ENCODE measurements at places on chromosomes 6 and 20.

GRCh38 chr20:9368893-9369292 lies 145.5 kb upstream of the LAMP5 start:
- DNase-seq: no peak

DNA sequence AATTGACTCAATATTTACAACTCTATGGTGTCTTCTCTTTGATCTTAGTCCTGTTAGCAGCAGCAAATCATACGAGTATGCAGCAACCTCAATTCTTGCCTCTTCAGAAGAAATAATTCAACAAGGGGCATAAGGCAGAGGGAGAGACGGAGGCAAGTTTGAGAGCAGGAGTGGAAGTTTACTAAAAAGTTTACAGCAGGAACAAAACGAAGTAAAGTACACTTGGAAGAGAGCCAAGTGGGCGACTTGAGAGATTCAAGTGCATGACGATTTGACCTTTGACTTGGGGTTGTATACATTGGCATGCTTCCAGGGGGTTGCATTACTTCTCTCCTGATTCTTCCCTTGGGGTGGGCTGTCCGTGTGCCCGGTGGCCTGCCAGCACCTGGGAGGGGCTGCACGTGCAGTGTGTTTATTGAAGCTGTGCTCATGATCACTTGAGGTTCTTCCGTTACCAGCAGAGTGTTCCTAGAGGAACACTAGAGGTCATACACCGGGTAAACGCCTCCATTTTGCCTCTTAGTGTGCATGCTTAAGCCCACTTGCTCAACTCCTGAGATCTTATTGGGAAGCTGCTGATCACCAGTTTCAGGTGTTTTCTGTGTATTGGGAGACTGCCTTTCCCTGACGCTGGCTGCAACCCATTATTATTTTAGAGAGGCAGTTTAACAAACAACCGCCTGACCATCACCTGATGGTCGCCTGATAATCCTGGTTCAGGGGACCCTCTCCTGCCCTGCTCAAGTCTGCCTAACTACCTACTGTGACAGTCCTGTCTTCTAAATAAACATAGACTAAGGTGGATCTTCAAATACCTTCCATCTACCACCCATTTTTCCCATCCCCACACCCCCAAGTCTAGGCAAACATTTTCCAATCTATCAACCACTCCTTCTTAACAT lies 172.4 kb upstream of the MYLIP start:
- DNase-seq: peak; percentile 5

- peak; percentile 77 for DNase-seq
Observed at GRCh38 chr6:15207923-15208322, 37.9 kb upstream of the JARID2 start.

DNA sequence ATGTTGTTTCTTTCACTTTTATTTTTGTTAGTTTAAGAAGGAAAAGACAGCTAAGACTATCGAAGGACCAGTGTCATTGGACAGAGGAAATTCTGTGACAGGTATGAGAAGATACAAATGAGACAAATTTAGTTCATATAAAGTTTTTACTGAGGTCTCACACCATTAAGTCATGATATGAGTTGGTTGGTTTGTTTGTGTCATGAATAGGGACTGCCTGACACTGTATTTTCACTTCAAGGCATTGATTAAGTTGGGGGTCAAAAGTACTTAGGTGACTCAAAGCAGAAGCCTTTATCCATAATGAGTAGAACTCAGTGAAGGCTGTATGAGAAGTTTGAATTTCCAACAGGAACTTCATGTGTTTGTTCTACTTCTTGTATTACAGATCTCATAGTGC lies 21.3 kb upstream of the HIVEP2 start:
- DNase-seq: no peak

GRCh38 chr6:39343396-39343870 lies 20.9 kb upstream of the KCNK16 start:
- no peak for DNase-seq

- peak; percentile 53 for DNase-seq
Observed at GRCh38 chr20:39835130-39835842, 853.8 kb downstream of the MAFB start.

DNA sequence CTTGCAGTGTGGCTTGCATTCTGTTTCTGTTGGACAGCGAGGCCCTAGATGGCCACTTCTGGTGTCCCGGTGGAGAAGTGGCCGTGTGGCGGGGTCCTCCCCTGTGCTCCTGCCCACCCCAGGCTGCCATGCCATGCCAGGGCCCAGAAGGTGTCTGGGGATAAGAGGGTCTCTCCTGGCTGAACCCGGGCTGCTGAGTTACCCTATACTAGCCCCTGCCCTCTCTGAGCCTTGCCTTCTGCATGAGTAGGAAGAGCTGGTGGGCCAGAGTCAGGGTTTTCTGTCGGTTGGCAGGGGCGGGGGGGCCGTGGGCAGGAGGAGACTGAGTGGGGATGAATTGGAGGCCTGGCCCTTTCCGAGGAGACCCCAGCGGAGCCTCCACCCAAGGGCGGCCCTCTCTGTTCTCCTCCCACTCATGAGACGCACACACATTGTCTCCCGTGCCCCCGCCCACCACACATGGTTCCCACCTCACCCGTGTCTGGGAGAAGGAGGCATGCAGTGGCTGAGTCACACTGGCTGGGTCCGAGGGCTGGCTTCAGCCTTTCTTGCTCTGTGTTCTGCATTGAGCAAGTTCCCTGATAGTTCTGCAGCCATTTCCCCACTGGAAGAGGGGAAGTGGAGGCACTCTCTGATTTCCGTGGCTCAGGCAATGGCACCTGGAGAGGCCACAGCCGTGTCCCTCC lies 24.6 kb downstream of the VSTM2L start:
- DNase-seq: no peak

GRCh38 chr6:169265486-169266131 lies 12.0 kb upstream of the THBS2 start:
- no peak for DNase-seq

- DNase-seq: peak; percentile 49
Observed at GRCh38 chr6:4853782-4854511, 77.7 kb downstream of the CDYL start.

GRCh38 chr20:61499859-61500554 lies 247.9 kb downstream of the CDH4 start:
- peak; percentile 76 for DNase-seq

- peak; percentile 77 for DNase-seq
Observed at GRCh38 chr20:56358070-56358469, 704 bp upstream of the FAM210B start.

DNA sequence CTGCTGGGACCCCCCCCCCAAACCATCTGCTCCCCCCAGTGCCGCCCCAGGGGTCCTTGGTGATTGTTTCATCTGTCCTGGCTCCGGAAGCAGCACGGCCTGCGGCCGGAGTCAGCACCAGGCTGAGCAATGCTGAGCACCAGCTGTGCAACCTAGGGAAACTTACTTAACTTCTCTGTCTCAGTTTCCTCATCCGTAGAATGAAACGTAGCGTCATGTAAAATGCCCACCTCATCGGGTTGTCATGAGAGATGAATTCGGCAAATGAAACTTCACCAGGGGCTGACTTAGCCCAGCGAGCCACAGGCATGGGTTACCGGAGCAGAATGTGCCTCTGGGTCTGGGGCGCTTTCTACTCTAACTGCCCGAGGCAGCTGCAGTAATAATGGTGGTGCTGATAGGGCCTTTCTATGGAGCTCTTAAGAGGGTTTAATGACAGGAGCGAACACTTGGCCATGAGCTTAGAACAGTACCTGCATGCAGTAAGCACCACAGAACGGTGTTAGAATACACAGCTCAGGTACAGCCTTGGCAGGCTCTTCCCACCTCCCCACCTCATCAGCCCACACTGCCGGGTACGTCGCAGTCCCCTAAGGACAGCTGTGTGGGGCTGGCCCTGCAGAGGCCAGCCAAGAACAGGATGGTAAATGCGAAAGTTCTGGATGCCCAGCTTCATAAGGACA lies 1.7 kb downstream of the THBS2 start:
- DNase-seq: peak; percentile 27

GRCh38 chr6:15506066-15506465 lies 156.8 kb downstream of the DTNBP1 start:
- no peak for DNase-seq

GRCh38 chr6:168417679-168418557 lies 23.1 kb upstream of the SMOC2 start:
- no peak for DNase-seq

DNA sequence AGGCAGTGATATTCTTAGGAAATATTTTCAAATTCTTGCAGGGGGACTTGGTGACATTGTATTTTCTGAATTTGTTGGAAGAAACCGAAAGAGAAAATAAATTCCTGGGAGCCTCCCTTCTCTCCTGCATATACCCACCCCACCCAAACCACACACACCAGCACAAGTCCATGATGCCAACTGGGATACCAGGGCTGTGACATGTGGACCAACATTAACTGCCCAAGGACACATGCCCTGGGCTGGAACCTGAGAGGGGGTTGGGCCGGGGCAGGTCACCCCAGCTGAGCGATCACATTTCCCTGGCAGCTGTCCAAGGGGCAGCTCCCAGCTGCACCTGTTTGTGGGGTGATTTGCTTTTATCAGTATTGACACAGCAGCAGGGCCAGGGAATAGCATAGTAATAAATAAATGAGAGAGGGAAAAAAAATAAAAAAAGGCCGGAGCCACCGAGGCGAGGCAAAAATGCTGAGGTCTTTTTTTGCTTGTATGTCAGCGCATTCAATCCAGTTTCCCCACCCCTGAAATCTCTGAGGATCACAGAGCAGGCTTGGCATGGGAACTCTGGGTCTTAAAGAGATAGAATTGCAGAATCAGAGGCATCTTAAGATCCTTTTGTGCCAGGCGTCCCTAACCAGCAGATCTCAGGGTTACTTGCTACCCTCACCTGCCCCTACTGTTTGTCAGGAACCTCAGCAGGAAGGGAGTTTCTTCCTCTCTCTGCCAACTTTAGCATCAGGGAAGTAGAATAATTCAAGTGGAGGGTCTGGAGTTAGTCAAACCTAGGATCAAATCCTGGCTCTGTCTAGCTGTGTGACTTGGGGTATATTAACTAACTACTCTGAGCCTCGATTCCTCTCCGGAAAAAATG lies 66.5 kb upstream of the PIM1 start:
- peak; percentile 71 for DNase-seq

GRCh38 chr6:28863604-28864325 lies 60.0 kb downstream of the TRIM27 start:
- DNase-seq: peak; percentile 87

DNA sequence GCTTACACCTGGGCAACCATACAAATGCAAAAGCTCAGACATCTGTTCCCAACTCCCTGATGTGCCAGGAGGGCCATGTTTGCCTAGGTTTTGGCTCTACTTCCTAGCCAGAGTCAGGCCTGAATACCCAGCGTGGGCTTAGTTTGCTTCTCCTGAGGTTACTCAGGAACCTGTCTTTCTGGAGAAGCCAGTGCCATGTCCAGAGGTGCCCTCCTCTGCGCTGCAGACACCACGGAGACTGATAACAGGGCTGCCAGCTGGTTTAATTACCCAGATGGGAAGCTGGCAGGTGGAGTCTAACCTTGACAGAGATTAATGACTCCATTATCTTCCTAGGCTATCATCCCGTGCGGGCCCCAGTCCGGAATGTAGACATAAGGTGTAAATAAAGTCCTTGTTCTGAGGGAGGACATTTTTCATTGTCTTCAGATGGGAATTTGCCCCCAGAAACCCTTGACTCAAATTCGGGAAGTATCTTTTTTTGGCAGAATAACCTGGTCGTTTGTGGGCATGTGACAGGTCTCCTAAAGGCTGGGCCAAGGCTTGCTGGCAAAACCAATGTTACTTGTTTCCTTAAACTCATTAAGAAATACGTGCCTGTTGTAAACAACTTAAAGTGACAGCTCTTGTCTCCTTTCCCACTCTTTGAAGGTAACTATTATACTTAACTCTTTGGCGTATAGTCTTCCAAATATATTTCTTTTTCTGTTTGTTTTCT lies 29.2 kb upstream of the ZNFX1 start:
- no peak for DNase-seq

DNA sequence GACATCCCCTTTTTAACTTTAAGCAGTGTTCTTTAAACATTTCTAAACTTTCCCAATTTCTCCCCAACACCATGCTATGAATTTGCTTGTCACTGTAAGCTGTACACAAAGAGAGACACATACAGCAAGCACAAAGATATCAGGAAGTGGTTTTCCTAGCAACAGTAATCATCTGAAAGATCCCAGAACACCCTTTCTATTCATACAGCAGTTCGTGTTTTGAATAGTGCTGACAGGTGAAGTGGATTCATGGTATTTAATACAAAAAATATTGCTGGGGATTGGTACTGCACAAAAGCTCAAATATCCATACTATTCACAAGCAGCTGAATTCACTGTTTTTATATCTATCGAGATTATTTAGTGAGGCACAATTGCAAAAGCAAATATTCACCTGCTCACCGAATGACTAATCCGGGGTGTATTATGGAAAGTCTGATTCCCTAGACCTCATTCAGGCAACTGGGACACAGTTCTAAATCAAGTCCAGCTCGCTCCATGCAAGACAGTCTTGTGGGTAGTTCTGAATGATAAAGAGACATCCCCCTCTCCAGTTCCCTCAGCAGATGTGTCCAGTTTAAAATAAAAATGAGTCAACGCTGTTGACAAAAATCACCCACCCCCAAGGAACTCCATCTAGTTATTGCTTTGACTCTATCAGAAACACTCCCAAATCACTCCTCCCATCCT lies 107.1 kb upstream of the TSHZ2 start:
- peak; percentile 54 for DNase-seq
